ENCODE measurements at places on chromosomes 3 and 15.

DNA sequence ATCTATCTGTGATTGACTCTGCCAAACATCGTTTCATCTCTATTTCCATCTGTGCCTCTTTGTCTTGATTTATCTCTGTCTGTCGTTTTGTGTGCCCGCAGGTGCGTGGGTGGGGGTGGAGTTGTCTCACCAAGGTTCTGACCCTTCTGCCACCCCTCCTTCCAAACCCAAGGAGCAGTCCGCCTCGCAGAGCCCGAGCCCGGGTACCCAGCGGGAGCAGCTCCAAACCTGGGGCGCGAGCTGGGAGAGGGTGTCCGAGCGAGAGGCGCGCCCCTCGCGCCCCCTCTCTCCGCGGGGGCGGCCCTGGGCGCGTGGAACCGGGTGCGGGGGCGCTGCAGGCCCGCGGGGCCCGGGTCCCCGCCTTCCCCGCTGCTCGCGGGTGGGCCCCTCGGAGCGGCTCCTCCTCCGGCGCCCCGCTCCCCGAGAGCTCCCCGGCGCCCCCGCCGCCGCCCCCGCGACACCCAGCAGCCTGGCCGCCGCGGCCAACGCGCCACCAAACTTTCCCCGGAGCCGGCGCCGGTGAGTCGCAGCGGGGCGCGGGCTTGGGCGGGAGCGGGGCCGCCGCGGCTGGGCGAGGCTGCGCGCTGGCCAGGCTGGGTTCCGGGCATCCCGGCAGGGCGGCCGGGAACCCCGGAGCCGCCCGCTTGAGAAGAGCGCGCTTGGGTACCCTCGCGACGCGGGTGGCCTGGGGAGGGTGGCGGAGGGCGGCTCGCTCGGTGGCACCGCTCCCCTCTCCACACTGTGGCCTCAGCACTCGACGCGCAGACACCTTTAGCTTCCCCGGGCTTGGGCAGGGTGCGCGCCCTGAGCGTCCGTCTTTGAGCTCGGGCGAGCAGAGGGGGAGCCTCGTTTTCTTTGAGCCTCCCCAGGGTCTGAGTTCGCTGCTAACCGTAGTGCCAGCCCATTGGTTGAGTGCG lies at the start of gene HRH1:
Gene HRH1, plus strand, starts transcription at position 458 of the 917 bp plus-strand sequence. CDS start 104,545 bp downstream, outside the sequence.
- no peak for DNase-seq

GRCh38 chr3:70716832-70717231 lies 404.4 kb upstream of the MDFIC2 start:
- no peak for DNase-seq

GRCh38 chr3:111684640-111685039 lies 89.5 kb upstream of the ZBED2 start:
- no peak for DNase-seq

GRCh38 chr3:182848906-182849305 lies 55.6 kb downstream of the ATP11B start:
- no peak for DNase-seq

DNA sequence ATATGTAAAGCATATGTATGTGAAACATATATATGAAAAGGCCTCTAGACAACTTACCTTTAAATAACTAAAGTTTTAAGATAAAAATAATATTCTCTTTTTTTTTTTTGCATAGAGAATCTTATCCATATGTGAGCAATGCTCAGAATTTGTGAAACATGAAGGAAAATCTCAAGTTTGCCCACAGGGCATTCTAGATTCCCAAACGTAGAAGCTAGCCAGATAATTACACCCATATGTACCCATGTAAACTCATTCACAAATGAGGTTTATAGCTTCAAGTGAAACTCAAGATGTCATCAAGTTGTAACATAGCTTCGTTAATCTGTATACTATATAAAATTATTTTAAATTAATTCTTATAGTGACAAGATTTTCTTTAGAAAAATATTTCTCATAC lies 537.3 kb upstream of the NR2F2 start:
- no peak for DNase-seq

DNA sequence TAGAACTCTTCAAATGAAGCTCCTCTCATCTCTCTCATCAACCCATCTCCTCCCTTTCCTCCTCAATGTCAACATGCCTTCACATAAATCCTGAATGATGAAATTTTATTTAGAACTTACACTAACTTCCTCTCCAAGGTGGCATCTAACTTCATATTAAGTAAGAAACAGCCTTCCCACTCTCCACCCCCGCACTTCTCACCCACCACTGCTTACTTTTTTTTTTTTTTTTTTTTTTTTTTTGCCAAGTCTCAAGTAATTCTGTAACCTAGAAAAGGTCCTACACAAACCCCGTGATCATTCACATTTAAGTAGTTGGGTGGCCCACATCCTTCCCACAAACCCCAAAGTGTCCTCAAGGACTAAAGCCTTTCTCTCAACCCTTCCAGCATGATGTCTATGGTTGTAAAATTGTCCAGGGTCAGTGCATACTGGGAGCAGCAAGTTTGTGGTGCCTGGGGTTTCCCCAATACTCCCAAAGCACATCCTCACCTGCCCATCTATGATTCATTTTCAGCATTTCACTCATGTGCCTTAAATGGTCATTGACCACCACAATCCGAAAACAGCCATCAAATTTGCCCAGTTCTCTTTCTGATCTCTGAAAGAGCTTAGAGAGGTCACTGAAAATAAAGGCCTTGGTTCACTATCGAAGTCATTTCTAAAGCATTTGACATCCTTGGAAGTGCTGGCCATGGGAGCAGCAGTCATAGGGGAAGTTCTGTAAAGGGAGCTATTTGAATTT lies 47.2 kb downstream of the CD86 start:
- no peak for DNase-seq

DNA sequence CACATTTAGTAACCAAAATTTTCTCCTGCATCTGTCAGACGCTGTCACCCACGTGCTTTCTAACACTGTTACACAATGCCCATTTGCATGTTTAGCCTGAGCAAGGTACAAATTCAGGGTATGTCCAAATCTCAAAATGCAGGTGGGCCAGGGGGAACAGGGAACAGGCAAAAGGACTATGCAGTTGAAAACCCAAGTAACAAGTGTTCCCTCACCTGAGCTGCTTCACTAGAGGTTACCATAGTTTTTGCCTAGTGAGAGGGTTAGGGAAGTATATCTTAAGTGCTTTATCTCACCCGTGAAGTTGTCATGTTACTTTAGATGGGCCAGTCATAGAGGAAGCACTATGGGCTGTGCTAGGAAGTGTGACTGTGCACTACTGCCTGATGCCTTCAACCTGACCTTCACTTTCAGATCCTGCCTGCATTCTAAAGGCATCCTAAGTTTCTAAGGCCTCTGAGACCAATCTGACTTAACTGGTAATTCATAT lies 6.0 kb upstream of the TMEM87A start:
- no peak for DNase-seq

GRCh38 chr15:74762791-74763150 lies 14.1 kb downstream of the CYP1A2 start:
- no peak for DNase-seq

DNA sequence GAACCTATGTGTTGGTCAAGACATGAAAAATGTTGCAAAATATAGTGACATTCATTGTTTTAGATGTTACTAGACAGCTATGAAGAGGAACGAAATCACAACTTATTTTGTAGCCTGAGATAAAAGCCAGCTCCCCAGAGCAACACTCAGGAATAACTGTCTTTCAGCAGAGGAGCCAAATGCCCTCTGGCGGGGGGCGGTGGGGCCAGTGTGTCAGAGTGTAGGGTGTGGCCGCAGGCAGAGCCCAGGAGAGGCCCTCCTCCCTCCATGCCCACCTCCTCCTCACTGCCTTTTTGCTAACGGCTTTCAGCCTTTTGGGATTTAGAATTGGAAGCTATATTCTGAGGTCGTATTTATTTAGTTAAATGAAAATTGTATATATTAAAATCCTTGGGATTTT lies 16.9 kb downstream of the APOD start:
- peak; percentile 36 for DNase-seq

- no peak for DNase-seq
Observed at GRCh38 chr3:16262174-16262573, 2.6 kb downstream of the DPH3 start.

GRCh38 chr15:94205366-94205765 lies 26.0 kb upstream of the MCTP2 start:
- DNase-seq, result no peak

DNA sequence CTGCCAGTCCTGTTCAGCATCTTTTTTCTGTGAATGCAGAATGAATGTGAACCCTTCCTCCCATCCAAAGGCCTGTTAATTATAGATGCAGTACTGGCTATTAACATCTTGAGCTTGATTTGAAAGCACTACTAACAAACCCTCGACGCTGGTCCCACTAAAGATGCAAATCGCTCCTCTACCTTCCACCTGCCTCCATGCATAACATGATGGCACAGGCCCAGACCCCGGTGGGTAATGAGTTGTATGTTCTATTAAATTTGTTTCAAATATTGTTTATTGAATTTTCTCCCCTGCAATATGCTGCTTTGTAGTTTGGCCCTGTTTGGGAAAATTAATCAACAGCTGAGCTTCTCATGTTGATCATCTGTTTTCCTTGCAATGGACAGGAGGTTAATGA lies 69.3 kb downstream of the RAB11A start:
- DNase-seq, result peak; percentile 23

Data from NCI-H526 treated with DMSO at 0.1 percent for 48 hours (cell line).